ENCODE measurements at places on chromosomes 5 and 9.

DNA sequence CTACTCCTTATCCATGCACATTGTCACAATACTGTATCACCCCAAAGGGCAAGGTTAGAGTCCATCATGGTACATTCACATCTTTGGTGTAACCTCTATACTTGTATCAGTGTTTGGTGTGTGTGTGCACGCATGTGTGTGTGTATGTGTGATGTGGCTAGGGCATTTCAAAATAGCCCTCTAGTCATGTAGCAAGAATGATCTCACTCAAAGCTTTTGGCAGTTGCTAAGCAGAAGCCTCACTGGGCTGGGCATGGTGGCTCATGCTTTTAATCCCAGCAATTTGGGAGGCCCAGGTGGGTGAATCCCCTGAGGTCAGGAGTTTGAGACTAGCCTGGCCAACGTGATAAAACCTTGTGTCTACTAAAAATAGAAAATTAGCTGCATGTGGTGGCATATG lies 245.3 kb downstream of the ADGRV1 start:
- DNase-seq = no peak

DNA sequence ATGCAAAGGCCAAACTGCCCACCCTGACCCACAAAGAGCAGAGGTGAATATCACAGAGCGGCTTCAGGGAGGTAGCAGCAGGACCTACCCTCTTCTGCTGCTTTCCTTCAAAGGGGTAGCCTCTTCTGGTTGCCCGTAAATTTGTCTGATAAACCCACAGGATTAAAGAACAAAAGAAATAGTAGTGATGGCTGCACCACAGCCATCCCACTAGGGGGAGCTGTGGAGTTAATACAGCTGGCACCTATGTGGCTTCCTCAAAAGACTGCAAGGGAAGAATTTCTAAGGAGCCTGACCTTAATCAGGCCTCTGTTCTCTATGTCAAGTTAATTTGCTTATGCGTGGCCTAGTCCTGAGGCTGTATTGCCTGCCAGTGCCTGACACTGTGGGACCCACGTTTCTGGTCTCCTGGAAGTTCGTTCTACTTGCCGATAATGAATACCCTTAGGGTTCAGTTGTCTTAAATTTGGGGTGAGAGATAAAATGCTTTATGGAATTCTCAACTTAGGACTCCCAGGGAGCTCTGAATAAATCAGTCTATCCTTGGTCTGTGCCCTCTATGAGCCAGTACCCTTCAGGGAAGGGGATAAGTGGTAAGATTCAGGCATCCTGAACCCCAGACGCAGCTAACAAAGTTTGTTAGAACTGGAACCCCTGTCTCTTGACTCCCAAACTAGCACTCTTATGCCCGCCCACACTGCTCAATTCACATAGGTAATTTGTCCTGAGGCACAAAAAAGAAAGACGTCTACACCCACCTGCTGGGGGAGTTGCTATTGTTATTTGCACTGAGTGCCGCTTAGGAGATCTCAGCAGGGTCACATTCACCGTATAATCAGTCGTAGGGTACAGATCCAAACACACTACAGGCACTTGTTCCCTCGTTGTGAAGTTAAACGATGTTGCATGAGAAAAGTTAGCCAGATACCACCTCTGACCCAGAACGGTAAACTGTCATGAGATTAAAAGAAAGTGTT lies 77.1 kb downstream of the SUSD1 start:
- DNase-seq = peak; percentile 62

DNA sequence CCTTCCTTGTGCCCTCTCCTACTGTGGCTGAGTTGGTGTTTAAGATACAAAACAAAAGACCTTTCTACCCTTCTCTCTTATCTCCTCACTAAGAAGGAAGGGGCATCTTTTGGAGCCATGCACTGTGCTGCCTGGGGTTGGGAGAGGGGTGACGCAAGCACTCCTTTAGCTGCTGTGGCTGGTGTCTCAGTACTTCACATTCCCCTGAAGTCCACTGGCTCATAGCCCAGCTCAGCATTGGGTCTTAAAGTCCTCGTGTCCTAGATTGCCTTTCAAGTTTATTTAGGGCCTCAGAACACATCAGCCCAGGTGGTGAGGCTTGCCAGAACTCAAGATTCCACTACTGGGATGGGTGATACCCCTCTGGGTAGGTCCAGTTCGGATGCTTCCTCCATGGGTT lies 325.9 kb upstream of the CYLC2 start:
- DNase-seq = no peak

- no peak for DNase-seq
Measured at GRCh38 chr9:32092031-32092430, 292.4 kb upstream of the ACO1 start.

DNA sequence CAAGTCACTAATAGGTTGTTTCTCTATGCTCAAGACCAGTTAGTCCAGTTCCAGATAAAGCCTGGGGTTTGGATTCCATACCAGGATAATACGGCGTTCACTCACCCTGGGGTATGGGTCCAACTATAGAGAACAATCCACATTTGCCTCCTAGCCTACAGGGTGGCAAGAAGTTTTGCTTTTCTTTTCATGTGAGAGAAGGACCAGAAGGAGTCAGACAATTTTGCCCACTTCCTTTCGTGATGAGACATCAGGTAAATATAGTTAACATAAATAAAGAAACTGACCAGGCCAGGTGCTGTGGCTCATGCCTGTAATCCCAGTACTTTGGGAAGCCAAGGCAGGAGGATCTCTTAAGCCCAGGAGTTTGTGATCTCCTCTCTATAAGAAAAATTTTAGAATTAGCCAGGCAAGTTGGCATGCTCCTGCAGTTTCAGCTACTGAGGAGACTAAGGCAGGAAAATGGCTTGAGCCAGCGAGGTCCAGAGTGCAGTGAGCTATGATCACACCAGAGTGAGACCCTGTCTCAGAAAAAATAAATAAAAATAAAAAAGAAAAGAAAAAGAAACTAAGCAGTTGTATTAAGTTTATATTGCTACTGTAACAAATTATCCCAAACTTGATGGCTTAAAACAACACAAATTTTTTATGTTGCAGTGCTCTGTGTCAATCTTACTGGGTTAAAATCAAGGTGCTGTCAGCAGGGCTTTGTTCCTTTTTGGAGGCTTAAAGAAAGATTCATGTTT lies 7.5 kb upstream of the REEP5 start:
- no peak for DNase-seq

- no peak for DNase-seq
Measured at GRCh38 chr9:133592731-133593409, 16.3 kb downstream of the FAM163B start.
